ENCODE measurements at places on chromosomes 3 and 15.

GRCh38 chr3:181797431-181797830, 85.7 kb downstream of the SOX2 start:
- DNase-seq = no peak

DNA sequence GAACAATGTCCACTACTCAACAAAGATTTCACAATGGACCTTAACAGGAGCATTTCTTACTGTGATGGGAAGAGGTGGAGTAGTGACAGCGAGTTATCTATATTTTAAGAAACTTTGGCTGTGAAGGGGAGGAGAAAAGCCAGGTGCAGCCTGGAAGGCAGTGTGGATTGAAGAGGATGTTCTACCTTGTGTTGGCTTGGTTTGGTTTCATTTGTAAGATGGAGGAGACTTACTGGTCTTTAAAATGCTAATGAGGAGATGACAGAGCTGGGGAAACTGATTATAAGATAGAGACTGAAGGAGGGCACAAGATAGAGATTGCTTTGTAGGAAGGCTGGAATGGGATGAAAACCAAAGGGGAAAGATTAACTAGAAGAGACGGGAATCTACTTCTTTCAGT, 59.4 kb downstream of the PLOD2 start:
- no peak for DNase-seq

- no peak for DNase-seq
Measured at GRCh38 chr15:96354731-96355567, 24.4 kb downstream of the NR2F2 start.

- DNase-seq = no peak
Measured at GRCh38 chr3:194086388-194087075, 49.4 kb upstream of the HES1 start.

- no peak for DNase-seq
Measured at GRCh38 chr3:115245899-115246298, 98.8 kb upstream of the ZBTB20 start.
